ENCODE measurements at places on chromosomes 12 and 14.

- DNase-seq = no peak
Observed at GRCh38 chr12:116551952-116552772, 7.0 kb upstream of the MAP1LC3B2 start.

DNA sequence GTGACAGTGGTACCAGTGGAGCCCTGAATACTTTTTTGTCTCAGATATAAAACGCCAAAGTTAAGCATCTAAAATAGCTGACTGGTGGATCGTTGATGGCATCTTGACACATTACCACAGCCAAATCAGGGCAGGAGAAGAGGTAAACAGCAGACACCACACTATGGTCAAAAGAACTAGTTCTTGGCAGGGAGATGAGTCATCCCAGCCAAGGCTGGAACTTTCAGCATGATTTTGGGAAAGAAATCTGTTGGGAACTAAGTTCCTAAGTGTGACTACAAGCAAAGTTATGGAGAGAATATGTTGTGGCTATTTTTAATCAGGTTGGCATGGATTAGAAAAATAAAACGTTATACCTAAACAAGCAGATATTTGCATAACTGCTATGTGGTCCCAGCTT, 36.9 kb downstream of the LGR5 start:
- DNase-seq = no peak

- peak; percentile 90 for DNase-seq
Observed at GRCh38 chr12:14257734-14258574, 107.5 kb upstream of the ATF7IP start.

DNA sequence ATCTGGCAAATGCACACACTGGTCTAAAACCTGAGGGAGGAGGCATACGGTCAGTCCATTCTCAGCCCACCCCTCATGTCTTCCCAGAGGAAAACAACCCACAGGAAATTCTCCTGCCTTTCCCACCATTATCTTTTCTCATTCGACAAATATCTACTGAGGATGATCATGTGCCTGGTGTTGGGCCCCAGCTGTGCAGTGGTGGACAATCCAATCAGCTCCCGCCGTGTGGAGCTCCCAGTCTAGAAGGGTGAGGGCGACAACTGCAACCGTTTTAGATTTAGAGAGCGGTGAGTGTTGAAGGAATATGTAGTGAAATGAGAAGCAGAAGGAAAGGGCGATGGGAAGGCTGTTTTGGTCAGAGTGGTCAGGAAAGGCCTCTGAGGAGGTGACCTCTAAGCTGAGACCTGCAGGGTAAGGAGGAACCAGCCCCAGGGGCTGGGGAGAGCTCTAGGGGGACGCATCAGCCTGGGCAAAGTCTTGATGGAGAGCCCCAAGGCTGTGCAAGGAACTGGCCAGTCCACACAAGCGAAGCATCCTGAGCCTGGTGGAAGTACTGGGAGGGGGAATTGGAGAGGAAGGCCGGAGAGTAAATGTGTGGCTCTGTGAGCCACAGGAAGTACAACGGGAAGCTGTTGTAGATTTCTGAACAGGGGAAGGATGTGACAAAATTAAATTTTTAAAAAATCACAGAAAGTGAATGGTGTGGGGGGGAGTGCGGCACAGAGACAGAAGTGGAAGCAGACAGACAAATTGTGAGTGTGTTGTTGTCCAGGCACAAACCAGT, 192.8 kb downstream of the NTF3 start:
- no peak for DNase-seq

Data from CD4-positive, alpha-beta T cell treated with Interleukin-12 subunit alpha and Interleukin-12 subunit beta, for 1 hour (primary cell).